ENCODE measurements at places on chromosomes 11 and 22. TPM values are rescaled to one million over a fixed set of nuclear protein-coding genes. Genes with fewer than 3 reads are reported as not detected.

The OSBPL5 gene
- total RNA-seq: 1.6 TPM

The TNNI2 gene
- not detected for total RNA-seq

The CST6 gene
- total RNA-seq: 0.59 TPM

The PLEKHB1 gene
- total RNA-seq: 4.7 TPM

The BTG4 gene
- total RNA-seq: not detected
